CD4-positive, alpha-beta T cell treated with Interleukin-1 beta for 1 hour (primary cell): ENCODE measurements at places on chromosomes 16 and 17.

GRCh38 chr17:199806-200545, 18.5 kb upstream of the DOC2B start:
- DNase-seq, result no peak

DNA sequence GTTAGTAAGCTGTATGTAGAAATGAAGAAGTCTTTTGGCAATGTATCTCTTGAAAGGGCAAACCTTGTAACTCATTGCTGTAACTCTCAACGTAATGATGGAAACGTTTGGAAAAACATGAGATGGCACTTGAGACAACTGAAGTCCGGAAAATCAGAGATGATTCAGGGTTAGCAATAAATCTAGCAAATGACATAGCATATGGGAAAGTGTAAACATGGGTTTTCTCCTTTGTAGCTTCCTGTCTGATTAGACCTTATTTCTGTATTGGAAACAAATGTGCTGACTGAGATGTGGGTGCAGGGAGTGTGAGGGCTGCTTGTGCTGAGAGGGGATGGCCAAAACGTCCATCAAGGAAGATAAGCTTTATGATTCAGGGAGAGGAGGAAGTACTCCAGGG, 110.7 kb upstream of the FAM20A start:
- DNase-seq, result no peak

- DNase-seq, result no peak
Observed at GRCh38 chr17:72378414-72379390, 257.9 kb downstream of the SOX9 start.

DNA sequence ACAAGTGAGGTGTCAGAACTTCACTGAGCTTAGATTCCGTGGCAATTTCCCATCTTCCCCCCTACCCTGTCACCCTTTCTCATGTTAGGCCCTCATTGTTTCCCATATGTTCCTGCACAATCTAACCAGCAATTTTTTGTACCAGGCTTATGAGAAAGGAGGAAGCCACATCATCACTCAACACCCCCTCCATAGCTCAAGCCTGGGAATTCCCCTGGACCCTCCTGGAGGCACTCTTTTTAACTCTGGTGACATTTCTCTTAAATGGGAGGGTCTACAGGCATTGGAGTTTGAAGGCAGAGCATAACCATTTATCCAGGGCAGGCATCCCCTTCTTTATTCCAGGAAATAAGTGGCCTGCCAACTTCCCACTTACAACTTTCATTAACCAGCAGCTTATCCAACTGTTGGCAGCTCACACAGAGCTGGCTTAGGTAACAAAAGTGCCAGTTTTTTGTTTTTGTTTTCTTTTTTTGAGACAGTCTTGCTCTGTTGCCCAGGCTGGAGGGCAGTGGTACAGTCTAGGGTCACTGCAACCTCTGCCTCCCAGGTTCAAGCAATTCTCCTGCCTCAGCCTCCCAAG, 10.4 kb upstream of the GLG1 start:
- no peak for DNase-seq

DNA sequence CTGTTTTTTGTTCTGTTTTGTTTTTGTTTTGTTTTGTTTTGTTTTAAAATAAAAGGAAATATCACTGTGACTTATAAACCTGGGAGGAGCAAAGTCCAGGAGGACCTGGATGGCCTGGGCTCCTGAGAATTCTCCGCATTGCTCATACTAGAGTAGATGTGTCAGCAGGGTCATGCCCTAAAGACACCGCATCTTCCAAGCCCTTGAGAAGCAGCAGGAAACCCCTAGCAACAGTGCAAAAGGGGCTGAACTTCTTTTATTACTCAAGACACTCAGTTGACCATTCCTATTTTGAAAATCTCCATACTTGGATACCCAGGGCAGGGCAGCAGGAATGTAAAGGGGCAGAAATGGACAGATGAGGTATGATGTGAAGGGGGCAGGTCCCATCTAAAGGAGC, 51.8 kb downstream of the SYT17 start:
- DNase-seq, result no peak

GRCh38 chr17:2347805-2348685, 10.7 kb downstream of the SGSM2 start:
- no peak for DNase-seq

DNA sequence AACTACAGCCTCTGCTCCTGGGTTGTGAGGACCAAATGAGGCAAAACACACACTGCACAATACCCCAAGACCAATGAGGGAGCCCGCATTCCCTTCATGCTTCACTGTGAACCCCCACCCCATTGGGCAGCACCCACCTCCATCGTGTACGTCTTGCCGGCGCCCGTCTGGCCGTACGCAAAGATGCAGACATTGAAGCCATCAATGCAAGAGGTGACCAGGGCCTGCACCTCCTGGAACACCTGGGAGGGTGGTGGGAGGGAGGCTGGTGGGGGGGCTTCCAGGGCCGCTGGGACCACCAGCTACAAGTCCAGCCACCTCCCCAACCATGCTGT, 28.4 kb downstream of the KATNB1 start:
- DNase-seq, result no peak

- no peak for DNase-seq
Observed at GRCh38 chr16:78689028-78689427, 589.6 kb downstream of the WWOX start.

DNA sequence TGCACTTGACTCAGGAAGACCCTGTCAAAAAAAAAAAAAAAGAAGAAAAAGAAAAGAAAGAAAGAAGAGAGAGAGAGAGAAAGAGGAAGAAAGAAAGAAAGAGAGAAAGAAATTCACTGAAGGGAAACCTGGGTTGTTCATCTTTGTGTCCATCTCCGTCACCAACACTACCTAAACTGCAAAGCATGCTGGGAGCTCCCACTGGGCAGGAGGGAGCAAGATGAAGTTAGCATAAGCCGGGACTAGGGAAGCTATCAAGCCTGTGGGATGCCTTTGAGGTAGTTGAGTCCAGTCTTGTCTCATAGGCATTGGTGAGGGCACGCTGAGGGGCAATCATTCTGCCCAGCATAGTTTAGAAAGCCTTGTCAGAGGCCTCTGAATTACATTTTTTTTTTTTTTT, 7.6 kb upstream of the CBFB start:
- no peak for DNase-seq

DNA sequence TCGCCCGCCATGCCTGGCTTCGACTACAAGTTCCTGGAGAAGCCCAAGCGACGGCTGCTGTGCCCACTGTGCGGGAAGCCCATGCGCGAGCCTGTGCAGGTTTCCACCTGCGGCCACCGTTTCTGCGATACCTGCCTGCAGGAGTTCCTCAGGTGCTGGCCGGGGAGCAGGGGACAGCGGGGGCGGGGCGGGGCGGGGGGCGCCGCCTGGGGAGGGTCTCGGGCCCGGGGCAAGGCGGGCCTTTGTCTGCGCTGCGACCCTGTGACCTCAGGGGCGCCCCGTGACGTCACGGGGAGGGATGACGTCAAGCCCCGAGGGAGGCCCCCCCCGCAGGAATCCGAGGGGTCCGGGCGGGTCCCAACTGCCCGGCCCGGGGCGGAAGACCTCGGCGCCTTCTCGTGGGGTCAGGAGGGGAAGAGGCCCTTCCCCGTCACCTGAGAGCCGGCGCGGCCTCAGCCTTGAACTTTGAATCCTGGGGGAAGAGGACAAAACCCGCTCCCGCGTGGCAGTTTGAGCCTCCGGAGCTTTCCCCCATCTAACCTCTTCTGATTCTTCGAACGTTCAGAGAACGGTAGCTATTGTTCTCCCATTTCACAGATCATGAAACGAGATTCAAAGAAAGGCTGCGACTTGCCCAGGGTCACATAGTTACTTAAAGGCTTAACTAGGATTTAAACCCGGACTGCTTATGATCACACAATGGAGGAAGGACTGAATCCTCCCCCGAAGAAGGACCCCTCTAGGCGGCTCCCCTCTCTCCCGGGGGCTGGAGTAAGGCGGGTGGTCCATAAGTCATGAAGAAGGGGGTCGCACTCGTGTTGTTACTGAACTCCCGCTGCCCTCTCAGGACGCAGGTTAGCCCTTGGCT, 527 bp downstream of the TRAF4 start:
- peak; percentile 77 for DNase-seq

DNA sequence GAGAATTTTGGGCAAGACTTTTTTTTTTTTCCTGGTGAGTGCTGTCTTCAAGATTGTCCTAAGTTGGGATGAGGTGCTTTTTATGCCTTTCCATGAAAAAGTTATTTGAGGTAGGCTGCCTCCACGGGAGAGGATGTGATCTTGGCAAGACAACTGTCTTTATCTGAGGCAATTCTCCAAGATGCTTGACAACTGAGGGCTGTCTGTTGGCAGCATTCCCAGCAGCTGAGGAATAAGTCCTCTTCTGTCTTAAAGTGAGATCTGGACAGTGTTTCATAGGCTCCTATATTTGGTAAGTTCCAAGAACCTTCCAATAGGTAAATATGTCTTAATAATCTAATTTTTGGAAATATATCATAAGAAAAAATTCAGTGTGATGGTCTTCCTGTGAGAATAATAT, 662.0 kb downstream of the CDH11 start:
- no peak for DNase-seq

DNA sequence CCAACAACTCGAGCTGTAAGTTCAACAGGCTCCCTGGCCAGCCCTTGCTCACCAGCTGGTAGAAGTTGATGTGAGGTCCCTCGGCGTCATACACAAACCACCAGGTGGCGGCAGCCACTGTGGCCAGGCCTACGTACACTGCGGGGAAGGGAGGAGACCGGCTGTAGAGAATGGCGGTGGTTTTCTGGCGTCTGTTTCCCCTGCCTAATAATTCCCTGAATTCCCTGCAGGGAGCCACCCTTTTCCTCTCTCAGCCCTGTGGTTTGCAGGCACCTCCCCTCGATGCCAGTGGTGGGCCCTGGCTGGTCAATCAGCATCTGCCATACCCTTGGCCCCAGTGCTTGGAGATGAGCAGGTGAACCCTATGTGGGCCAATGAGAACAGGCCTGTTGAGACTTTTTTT, 18.9 kb upstream of the P2RX1 start:
- DNase-seq, result peak; percentile 62

GRCh38 chr17:63558441-63558840, 8.2 kb downstream of the DCAF7 start:
- DNase-seq, result no peak

DNA sequence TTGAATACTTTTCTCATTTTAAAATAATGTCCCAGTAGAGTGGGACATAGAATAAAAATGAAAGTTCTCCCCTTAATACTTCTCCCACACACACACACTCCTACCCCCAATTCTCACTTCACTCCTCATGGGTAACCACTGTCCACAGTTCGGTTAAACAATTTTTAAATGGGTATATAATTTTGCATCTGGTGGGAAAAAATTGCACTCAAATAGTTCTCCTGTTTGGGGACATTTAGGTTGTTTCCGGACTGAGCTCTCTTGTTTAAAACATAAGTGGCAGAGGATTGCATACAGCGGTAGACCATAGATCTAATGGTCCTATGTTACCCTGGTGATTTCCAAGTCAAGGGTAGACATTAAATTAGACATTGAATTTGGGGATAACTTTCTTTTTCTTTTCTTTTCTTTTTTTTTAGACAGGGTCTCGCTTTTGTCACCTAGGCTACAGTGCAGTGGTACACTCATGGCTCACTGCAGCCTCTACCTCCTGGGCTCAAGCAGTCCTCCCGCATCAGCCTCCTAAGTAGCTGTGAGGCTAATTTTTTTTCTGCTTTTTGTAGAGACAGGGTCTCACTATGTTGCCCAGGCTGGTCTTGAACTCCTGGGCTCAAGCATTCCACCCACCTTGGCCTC, 138.3 kb downstream of the SOCS1 start:
- no peak for DNase-seq

DNA sequence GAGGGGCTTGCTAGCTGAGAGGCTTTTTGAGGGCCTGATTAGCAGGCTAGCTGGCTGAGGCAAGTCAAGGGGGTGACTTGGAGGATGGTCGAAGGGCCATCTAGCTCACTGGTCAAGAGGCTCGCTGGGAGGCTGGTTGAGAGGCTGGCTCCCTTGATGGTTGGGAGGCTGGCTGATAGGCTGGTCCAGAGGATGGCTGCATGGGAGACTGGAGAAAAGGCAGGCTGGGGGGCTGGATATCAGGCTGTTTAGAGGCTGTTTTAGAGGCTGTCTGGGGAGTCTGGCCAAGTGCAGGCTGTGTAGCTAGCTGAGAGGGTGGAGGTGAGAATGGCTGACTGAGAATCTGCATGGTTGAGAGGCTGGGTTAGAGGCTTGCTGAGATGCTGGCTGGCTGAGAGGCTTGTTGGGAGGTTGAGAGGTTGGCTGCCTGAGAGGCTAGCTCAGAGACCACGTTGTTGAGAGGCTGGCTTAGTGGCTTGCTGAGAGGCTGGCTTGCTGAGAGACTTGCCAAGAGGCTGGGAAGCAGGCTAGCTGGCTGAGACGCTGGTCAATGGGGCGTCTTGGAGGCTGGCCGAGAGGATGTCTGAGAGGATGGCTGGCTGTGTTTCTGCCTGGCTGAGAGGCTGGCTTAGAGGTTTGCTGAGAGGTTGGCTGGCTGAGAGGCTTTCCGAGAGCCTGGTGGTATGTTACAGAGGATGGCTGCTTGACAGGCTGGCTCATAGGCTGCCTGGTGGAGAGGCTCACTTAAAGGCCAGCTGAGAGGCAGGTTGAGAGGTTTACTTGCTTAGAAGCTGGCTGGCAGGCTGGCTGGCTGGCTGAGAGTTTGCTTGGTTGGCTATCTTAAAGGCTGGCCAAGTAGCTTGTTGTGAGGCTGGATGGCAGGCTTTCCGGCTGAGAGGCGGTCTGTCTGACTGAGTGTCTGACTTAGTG, 36.6 kb upstream of the ACSM2B start:
- no peak for DNase-seq

DNA sequence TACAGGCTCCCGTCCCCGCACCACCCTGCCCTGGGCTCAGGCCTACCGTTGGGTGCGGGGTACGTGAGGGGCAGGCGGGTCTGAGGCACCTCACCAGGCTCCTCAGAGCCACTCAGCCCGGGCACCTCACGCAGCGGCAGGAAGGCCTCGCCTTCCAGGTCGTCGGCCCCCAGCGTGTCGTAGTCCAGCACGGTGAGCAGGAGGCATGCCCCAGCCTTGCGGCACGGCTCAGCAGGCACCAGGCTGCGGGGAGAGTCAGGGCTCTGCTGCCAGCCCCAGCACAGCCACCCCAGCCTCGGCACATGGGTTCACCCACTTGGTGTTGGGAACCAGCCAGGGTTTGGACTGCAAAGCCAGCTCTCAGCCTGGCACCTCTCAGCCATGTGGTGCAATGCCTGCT, 15.5 kb downstream of the UNC13D start:
- DNase-seq, result no peak

DNA sequence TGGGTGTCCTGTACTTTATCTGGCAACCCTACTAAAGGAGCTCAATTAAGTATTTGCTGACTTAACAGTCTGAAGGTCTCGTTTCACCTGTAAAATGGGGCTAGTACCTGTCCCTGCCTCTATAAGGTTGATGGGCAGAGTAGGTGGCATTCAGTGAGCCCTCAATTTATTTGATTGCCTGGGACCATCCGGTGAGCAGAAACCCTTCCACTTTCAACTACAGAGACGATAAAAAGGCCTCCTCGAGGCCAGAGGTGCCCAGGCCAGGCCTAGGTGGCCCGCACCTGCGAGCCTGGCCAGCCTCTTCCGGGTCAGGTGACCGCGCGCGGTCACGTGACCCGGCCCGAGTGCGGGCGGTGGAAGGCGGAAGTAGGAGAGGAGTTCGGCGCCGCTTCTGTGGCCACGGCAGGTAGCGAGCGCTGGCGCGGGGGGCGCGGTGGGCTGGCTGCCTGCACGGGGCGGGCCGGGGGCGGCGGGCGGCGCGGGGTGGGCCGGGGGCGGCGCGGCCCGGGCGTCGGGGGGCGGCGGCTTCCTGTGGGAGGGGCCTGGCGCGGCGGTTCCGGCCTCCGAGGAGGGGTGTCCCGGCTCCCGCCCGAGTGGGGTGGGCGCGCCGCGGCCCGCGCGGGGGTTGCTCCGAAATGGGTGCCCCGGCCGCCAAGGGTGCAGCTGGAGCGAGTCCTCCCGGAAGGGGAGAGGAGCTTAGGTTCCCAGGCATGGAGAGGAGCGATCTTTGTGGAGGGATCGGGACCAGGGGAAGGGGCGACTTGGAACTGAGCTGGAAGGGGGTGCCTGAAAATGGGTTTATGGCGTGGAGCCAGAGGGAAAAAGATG, at the start of gene WWP2:
Gene WWP2, plus strand, starts transcription at position 350 of the 831 bp plus-strand sequence. CDS start 24,679 bp downstream, outside the sequence.
- peak; percentile 82 for DNase-seq
